A172 (cell line): ENCODE measurements at places on chromosomes 3 and 15. TPM values are rescaled to one million over a fixed set of nuclear protein-coding genes. Genes with fewer than 3 reads are reported as not detected.
A peak's percentile ranks its signal among the peaks of the same experiment; 100 is the strongest.

The PLA2G4D gene
- not detected in 2 replicates for total RNA-seq

- DNase-seq, result peak; percentile 67
Observed at GRCh38 chr3:18808429-18808828, 339.9 kb upstream of the KCNH8 start.

DNA sequence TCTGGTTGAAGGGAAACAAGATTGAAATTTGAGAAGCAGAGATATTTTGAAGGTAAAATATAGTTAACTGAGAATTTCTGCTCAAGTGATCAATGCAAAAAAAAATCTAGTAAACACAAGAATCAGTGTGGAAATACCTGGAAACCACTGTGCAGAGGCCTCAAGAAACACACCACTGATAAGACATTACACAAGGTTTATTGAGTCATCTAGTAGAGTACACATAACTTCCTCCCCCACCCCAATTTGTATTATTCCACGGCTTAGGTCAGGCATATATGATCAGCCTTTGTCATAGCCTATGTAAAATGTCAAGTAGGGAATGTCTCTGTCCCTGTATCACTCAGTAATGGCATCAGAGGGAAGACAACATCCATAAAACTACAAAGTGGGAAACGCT lies 447.8 kb upstream of the BCHE start:
- DNase-seq, result peak; percentile 21

- no peak for DNase-seq
Observed at GRCh38 chr3:49397470-49397869, 14.3 kb downstream of the RHOA start.

GRCh38 chr3:169430707-169431404 lies 232.7 kb downstream of the MECOM start:
- DNase-seq, result peak; percentile 97

GRCh38 chr3:78249294-78249693 lies 1209.4 kb downstream of the ROBO2 start:
- no peak for DNase-seq

The LRRC58 gene
- total RNA-seq, result 59.0 and 69.9 TPM in 2 replicates
